GM12891 (cell line): ENCODE measurements at places on chromosomes 2 and 18.

DNA sequence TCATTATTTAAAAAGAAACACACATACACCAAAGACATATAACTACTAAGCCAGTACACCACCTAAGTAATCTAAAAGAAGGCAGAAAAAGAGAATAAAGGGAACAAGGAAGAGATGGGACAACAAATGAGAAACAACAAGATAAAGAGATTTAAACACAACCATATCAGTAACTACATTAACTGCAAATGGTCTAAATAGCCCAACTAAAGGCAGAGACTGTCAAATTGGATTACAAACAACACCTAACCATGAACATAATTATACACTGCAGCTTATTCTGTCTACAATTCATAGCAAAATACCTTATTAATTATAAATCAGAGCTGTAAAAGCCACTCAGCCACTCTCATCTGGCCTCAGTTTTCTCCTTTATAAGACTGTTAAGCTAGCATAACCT lies 15.0 kb downstream of the PPP4R1 start:
- DNase-seq, result no peak

DNA sequence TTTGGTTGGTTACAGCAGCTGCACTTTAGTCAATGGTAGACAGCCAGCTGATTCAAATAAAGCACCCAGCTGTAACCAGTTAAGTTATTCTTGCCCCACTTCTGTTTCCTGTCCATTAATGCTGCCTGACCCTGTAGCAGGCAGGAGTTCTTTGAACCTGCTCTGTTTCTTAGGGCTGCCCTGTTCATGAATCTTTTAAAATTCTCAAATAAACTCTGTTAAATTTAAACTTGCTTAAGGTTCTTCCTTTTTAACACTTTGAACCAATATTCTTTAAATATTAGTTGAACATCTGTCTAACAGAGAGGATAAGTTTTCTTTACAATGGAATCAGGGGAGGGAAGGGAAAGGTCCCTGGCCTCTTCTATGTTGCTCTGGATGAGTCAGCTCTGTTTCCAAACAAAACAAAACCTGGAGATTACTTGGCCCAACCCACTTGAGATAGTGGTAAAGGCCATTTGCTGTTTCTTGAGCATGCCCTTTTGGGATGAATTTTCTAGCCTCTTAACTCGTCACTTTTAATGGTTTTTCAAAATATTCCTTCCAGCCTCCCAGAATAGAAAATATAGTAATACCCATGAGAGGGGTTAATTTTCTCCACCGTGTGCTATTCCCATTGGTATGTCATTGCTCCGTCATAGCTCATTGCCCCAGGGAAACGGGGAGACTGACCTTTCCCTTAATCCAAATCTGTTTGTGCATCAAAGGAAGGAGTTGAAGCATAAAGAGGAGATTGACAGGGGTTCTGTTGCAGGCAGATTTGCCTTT lies 112.1 kb upstream of the FHL2 start:
- DNase-seq, result no peak

GRCh38 chr18:3867864-3868311 lies 417.9 kb downstream of the TGIF1 start:
- no peak for DNase-seq

DNA sequence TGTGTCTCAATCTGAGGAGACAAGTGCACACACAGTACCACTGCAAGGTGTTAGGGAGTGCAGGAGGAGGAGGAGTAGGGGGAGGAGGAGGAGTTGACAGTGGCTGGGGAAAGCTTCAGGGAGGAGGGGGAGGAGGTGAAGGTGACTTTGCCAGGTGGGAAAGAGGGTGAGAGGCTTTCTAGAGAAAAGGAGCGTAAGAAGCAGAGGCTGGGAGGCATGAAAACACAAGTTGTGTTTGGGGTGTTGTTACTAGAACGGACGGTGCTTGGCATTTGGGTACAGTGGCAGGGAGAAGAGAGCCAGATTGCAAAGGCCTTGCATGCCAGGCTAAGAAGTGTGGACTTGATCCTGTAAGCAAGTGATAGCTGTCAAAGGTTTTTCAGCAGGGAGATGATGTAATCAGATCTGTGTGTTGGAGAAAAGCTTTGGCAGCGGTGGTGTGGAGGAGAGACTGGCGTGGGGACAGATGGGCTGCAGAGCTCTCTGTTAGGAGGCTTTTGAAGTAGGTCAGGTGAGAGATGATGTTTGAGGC lies 16.2 kb downstream of the TANC1 start:
- no peak for DNase-seq

DNA sequence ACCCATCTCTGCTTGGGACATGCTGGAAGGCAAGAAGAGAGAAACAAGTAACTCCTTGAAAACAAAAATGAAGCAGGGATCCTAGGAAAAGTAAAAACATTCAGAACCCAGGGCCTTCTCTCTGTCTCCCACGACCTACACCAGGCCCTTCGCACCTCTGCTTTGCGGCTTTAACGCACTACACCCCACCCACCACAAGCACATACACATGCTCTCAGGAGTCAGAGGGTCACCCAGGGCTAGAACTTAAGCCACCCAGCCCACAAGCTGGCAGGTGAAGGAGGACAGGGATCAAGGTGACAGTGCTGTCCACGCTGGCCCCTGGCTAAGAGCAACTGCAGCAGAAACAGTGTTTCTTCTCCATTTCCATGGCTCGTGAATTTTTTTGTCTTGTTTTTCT lies 72.2 kb downstream of the BCL11A start:
- DNase-seq, result no peak

- DNase-seq, result no peak
Measured at GRCh38 chr2:10164601-10165000, 42.1 kb downstream of the RRM2 start.

DNA sequence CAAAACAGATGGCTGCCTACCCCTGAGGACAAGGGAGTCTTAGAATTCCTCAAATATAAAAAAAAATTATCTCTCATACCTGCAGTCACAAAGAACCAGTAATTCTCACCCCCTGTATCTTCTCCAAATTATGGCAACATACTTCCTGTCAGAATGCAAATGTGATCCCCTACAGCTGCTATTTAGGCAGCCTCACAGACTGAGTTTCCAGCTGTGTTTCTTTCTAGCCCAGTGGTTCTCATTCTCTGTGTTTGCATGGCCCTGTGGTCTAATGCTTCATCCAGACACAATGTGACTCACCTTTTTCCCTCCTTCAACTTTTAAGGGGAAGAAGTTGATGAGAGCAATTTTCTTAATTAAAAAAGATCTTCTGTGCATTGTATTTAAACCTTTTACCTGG lies 726.3 kb downstream of the TSN start:
- no peak for DNase-seq
